Hippocampal formation (tissue), 2 donors: ENCODE measurements at places on chromosomes 2 and 18.

DNA sequence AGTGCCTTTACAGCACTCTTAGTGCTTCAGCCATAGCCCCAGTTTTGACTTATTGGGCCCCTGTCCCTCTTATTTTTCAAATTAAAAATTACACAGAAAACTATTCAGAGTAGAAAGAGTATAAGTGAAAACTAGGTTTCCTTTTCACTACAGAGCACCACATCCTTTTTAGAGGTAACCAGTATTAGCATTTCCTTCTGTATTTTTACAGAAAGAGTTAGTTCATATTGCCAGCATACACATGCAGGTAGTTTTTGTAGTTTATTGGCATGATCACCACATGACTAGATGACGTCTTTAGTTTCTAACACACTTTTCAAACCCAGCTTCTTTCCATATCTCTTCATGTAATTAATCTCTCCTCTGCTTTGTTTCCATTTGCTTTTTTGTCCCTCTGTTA lies 66.4 kb downstream of the UBE2E3 start:
- DNase-seq: no peak

- no peak for DNase-seq
Observed at GRCh38 chr2:242015108-242016065, 145.9 kb downstream of the RTP5 start.

- no peak for DNase-seq
Observed at GRCh38 chr2:46385786-46386577, 88.8 kb downstream of the EPAS1 start.

GRCh38 chr2:126495189-126495588 lies 160.8 kb upstream of the GYPC start:
- DNase-seq: no peak

GRCh38 chr2:149246186-149246585 lies 84.2 kb upstream of the LYPD6 start:
- DNase-seq: no peak

- no peak for DNase-seq
Observed at GRCh38 chr2:111984213-111984604, 70.9 kb upstream of the TMEM87B start.

GRCh38 chr2:216485237-216485636 lies 13.4 kb upstream of the RPL37A start:
- no peak for DNase-seq

DNA sequence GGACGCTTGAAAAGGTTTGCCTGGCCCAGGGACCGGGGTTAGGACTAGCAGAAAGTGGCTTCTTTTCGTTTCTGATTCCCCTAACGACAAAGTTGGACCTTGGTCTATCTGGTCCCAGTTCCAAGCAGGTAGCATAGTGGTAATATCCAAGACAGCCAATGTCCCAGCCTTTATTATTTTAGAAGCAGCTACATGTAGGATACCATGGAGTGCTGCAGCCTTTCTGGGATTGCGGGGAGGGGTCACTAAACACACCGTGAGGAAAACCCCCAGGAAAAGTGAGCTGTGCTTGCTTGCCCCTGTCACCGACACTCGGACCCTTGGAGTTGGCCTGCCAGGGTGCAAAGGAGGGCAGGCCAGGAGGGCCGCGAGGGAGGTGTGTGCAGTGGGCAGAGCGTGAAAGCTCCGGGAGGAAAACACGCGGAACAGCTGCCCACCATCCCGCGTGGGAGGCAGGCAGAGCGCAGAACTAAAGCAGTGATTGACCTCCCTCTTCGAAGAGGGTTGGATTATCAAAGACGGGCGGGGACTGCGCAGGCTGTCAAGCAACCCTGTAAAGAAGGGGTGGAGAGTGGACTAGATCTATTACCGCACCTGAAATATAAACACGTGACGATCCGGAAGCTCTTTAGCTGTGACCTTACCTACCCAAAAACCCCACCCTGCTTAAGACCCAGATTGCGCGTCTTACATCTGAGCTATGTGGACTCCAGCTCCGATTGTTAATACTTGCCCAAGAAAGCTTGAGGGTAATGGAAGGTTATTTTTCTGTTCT lies 624 bp upstream of the MAP4K3 start:
- peak; percentile 33 for DNase-seq
